ENCODE measurements at places on chromosomes 2 and 18.
A peak's percentile ranks its signal among the peaks of the same experiment; 100 is the strongest.

GRCh38 chr18:33034945-33035344, 262.1 kb upstream of the KLHL14 start:
- DNase-seq = no peak

- no peak for DNase-seq
These were observed 139.4 kb upstream of the SERTAD2 start for GRCh38 chr2:64792995-64793639.

- DNase-seq = no peak
These were observed 45.9 kb downstream of the THUMPD2 start for GRCh38 chr2:39733070-39733674.

DNA sequence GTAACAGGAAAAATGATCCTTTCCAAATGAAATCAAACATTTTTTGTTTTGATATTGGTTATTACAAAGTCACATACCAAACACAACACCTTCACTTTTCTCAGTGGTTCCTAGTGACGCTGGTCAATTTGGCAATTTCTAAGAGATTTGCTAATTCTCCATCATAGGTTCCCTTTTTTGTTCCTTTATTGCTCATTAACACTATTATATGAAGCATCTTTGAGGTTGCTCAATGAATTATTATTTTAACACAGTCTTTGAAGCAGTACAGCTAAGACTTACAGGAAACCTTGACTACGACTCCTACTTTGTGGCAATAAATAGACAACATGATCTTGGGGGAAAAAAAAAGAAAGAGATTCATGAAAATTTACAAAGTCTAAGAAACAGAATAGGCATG, 152.2 kb upstream of the VRK2 start:
- no peak for DNase-seq

DNA sequence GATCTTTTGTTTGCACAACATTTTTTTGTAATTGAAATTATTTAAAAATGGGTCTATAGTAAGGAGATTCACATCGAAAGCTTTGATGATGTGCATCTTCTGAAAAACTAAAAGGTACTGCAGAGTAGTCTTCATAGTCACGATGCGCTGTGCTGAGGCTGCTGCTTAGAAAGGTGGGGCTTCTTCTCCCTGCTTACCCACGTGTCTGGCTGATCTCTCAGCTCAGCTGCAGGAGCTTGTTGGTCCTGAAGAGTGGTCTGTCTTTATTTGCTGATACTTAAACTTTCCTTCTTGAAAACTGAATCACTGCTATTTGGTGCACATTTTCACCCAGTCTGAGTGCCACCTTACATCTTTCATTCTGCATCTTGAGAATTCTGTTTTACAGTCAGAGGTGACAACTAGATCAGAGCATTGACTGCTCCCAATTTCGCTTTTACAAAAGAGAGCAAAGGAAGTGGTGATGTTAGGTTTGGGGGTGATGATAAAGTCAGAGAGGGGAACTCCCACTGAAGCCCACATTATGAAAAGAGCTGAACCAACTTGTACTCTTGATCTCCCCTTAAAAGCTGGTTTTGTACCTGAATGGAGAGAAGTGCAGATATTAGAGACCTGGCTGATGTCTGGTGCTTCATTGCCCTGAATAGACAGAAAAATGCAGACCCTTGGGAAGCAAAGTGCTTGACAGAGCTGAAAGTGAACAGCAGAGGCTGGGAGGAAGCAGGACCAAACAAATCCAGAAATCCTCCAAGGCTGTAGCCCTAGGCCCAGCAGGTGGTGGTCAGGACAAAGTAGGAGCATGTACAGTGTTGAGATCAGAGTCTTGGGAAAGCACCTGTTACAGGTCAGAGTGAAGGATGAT, 984.5 kb downstream of the TSN start:
- DNase-seq = no peak

DNA sequence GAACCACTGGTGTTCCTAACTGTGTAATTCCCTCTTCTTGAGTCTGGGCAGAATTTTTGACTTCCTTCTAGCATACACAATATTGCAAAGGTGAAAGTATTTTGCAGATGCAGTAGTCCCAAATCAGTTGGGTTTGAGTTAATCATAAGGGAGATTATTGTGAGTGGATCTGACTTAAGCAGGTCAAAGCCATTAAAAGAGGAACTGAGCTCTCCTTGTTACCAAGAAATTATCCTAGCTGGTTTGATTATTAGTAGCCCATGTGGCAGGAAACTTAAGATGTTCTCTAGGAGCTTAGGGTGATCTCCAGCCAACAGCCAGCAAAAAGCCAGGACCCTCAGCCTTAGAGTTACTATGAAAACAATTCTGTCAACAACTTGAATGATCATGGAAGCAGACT, 221.8 kb downstream of the RPIA start:
- DNase-seq = no peak

GRCh38 chr2:204827701-204828590, 282.7 kb downstream of the PARD3B start:
- DNase-seq = no peak

DNA sequence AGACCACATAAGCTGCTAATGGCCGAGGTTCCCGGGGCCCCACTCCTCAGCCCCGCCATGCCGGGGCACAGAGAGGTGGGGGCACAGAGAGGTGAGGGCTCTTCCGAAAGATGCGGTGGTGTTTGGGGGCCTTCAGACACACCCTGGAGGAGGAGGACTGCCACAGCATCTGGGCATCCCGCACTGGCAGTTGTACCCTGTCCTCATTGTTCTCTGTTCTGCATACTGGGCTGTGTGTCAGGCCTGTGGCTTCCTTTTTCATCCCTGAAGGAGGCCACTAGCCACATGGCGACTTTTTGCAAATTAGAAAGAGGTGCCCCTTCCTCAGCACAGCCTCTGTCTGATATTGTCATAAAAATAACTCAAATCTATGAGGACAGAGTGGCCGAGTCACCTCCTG, 150.1 kb downstream of the CTIF start:
- no peak for DNase-seq

DNA sequence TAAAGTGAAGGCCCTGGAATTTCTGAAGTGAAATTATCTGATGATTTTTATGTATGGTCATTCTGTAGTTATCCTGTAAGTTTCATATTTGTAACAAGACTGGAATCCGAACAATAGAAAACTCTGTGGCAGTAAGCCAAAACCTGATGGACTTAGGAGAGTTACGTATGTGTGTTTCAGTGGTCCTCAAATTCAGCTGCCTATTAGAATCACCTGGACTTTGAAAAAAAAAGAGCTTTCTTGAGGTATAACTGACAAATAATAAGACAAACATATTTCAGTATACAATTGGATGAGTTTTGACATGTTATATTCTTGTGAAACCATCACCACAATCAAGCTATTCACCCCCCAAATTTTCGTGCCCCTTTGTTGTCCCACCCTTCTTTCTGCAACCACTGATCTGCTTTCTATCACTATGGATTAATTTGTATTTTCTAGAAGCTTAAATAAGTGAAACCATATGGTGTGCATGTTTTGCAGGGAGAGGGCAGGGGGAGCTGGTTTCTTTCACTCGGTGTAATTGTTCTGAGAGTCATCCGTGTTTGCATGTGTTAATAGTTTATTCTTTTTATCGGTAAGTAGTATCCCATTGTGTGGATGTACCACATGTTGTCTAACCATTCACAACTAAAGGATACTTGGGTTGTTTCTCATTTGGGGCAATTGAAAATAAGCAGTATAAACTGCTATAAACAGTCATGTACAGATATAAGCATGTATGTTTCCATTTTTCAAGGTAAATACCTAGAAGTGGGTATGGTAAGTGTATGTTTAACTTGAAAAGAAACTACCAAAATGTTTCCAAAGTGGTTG, 50.2 kb upstream of the EML4 start:
- no peak for DNase-seq

DNA sequence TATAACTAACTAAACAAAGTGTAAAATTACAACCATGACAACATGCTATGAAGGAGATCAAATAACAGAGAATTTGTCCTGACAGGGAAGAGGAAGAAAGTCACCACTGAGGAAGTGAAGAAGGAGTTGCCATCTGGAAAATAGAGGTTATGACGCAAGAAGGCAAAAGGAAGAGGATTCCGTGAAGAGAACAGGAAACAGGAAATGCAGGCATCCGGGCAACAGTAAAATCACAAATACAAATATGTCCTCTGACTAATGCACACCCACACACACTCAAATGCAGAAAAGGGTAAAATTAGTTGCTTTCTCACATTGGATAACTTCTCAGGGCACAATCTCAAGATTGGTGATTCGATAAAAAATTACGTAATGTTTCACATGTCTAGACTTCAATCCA, 278.4 kb downstream of the TMX3 start:
- no peak for DNase-seq

DNA sequence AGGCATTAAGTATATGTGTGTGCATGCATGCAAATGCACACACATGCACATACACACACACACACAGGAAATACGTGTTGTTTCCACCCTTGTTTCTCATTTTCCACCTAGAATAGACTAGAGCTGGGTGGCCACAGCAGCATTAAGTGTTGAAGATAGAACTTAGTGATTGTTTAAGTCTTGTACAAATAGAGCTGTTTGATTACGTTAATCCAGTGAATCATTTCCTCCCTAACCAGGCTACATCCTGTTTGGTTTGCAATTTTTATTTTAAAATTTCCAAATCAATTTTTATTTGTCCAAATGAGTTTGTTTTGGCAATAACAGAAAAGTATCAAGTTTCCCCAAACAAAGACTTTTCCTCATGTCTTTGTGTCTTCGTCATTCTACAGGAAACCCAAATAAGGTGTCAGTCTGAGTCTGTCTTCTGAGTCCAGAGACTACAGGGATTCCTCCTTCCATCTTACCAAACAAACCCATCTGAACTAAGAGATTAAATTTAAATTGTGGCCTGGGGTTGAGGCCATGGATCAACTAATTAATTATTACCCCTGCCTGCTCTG, 74.6 kb upstream of the GALNT5 start:
- DNase-seq = no peak

- DNase-seq = peak; percentile 80
These were observed 12.3 kb downstream of the CRIM1 start for GRCh38 chr2:36367895-36368353.

GRCh38 chr2:181052523-181052891, 72.1 kb downstream of the UBE2E3 start:
- DNase-seq = no peak

DNA sequence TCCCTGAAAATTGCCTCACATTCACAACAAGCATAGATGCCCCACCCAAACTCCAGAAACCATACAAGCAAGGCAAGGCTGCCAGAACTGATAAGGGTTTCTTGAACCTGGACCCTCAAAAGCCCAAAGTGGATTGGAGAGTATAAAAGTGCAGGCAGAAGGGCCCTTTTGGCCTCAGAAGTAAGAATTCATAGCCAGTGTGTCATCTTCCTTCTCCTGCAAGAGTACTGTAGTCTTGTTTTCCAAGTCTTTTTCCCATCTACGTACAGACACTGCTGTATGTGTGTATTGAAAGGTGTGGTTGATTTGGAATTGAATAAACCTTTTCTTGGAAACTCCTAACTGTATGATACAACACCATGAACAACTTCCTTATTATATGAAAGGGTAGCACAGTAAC, 46.8 kb downstream of the ZC3H15 start:
- no peak for DNase-seq

DNA sequence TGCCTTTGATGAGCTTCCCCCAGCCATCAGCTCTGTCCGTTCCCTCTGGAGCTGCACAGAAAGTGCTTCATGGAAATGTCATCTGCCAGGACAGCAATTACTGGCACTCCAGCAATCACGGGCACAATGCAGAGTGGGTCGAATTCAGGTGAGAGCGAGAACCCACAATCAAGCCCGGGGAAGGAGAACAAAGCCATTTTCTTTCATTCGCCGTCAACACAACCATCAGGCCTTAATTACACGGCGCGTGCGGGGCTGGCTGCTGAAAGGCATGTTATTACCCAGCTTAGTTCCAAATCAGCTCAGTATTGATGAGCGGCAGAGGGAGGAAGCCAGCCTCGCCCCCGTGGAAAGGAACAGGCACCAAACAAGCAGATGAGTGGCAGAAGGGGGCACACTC, 143.9 kb downstream of the MYT1L start:
- DNase-seq = no peak

GRCh38 chr2:210660-211059, 53.2 kb downstream of the SH3YL1 start:
- DNase-seq = no peak

DNA sequence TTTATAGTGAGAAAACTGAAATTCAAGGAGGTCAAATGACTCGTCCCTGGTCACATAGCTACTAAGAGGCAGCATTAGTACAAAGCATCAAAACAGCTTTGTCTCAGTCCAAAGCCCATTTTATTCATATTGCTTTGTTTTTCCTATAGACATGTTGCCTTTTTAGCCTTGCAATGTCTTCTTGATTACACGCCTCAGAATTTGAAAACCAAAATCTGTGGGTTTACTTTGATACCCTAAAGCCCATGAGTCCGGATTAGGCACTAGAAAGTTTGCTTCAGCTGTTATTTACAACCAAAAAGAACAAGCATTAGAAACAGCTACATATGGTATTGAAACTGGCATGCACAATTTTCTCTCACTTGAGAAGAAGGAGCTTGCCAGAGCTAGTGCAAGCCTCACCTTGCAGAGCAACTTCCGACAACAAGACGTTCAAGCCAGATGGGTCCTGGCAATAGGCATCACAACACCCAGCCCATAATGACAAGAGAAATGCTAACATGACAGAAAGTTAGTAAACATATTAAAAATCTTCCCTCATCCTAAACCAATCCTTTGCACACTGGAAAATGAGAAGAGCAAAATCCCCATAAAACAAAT, 276.8 kb downstream of the RIT2 start:
- no peak for DNase-seq

GRCh38 chr2:86476918-86477317, 35.7 kb downstream of the KDM3A start:
- no peak for DNase-seq
